ENCODE measurements at places on chromosomes 1 and 21.

GRCh38 chr1:55374216-55374615, 159.1 kb upstream of the USP24 start:
- DNase-seq, result no peak

DNA sequence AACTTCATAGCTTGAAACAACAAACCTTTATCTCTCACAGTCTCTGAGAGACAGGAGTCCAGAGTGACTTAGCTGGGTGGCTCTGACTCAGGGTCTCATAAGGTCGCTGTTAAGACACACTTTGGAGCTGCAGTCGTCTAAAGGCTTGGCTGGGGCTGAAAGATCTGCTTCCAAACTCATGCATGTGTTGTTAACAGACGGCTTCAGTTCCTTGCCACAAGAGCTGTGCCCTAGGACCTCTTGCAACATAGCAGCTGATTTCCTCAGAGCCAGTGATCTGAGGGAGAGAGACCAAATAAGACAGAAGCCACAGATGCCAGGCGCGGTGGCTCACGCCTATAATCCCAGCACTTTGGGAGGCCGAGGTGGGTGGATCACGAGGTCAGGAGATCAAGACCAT, 176.8 kb downstream of the DISC1 start:
- no peak for DNase-seq

GRCh38 chr1:235013512-235013911, 115.1 kb downstream of the TOMM20 start:
- no peak for DNase-seq

- no peak for DNase-seq
Measured at GRCh38 chr1:92096317-92096716, 16.2 kb downstream of the BTBD8 start.

DNA sequence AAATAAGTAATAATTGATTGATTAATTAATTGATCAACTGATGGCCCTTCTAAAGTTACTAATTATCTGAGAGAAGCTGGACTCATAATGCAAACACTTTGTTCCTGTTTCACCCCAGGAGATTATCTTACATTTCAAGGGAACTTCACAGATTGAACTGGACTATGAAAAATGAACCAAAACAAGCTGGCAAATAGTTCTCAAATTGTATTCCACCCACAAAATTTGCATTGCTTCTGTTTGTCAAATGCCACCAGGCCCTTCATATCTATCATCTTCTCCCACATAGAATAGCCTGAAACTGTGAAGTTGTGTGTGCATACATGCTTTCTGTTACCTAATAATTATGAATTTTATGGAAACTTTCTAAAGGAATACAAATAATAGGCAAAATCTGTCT, 104.0 kb downstream of the ZNF281 start:
- DNase-seq, result no peak

DNA sequence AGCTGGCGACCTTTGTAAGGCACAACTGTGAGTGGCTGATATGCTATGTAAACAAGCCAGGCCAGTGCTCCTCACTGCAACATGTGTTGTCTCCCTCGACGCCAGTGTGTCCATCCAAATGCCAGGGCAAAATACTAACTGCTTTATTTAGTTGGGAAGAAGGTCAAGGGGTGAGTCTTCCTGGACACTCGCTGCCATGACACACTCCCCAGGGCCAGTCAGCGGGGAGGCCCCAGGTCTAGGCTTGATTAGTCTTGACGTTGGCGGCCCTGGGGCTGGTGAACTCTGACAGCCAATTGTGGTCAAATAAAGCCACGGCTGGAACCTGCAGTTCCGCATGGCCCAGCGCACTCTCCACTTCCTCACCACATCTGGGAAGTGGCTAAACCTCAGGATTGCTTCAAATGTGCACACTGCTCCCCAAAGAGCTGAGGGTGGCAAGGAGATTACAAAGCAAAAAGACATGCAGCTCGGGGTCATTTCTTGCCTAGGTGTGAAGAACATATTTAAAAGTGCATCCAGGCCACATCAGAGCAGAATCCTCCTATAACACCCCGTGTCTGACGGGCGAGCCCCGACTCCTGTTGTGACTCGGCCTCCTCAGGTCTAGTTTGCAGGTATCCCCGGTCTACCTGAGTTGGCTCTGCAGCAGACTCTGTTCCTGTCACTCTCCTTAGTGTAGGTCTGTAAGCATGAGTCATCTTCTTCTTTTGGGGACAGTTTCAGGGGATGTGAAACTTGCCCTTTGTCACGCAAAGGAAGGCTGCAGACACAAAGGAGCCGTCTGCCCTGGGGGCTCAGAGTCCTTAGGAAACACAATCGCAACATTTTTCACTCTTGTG, 183.5 kb downstream of the RUNX1 start:
- DNase-seq, result peak; percentile 30

DNA sequence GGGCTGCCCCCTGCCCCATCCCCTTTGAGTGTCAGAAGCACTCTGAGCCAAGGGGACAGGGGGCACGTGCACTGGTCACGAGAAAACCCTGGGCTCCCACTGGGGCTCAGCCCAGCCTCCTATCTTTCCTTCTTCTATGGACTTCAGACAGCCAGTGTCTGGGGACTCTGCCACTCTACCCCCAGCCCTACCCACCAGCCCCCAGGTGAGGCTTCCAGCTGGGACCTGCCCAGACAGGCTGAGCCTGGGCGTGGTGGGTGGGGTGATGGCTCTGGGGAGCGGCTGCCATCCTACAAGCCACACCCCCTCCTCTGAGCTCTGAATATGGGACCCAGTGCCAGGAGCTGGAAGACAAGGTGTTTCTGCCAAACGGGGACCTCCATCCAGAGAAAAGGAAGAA, 8.0 kb upstream of the SFN start:
- DNase-seq, result no peak

Measured in activated T-cell treated with anti-CD3 and anti-CD28 coated beads for 24 hours (primary cell).